ENCODE measurements at places on chromosomes 2 and 18. TPM values are rescaled to one million over a fixed set of nuclear protein-coding genes. Genes with fewer than 3 reads are reported as not detected.

GRCh38 chr2:118857677-118858484, 10.4 kb upstream of the EN1 start:
- DNase-seq, result no peak
- H3K36me3 ChIP-seq, result no peaks in the 10 kb centered on the region
- H3K4me1 ChIP-seq, result peaks cover 53% of the 10 kb centered on the region
- no peak overlapping the region for H3K27ac ChIP-seq
- peaks cover 10% of the 10 kb centered on the region for H3K27me3 ChIP-seq

DNA sequence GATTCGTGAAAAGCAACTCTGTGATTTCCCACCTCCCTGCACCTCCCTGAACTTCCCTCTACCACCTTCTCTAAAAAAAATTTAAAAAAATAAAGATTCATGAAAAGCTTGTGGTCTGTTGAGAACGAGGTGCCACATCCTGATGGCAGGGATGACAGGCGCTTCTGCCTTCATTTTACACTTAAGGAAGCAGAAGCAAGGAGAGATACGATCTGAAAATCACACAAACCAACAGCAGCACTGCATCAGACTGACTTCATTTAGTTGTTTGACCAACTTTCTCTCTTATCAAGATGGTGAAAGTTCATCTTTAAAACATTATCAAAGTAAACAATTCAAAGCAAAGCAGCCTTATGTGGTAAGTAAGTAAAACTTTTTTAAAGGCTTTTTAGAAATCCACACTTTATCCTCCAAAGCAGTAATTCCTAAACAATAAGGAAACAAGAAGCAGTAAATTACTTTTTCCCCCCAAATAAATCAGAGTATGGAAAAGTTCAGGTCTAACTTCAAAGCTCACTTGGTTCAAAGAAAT, 15.5 kb downstream of the WDFY1 start:
- no peak overlapping the region for H3K4me3 ChIP-seq
- DNase-seq, result no peak

GRCh38 chr18:11989174-11989573, 7.9 kb downstream of the IMPA2 start:
- no peak overlapping the region for H3K4me3 ChIP-seq
- peaks cover 75% of the 10 kb centered on the region for H3K4me1 ChIP-seq
- no peaks in the 10 kb centered on the region for H3K27me3 ChIP-seq
- no peak for DNase-seq

DNA sequence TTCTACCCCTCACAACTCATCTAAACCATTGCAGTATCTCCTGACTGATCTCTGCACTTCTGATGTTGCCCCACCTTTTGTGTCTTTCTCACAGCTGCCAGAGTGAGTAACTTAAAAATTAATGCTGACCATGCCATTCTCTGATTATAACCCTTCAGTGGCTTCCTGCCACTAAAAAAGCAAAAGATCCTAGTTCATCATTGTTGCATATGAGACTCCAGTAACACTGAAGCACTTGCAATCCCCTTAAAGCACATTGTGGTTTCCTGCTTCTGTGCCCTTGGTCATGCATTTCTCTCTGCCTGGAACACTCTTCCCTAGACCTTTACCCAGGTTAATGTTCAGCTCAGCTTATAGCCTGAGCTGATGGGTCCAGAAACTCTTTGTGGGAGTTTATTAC, 95.1 kb upstream of the WDSUB1 start:
- peaks cover 8% of the 10 kb centered on the region for H3K36me3 ChIP-seq
- no peak overlapping the region for H3K27ac ChIP-seq
- no peak overlapping the region for H3K4me3 ChIP-seq
- no peaks in the 10 kb centered on the region for H3K27me3 ChIP-seq
- DNase-seq, result no peak

- peaks cover 15% of the 10 kb centered on the region for H3K4me1 ChIP-seq
- no peaks in the 10 kb centered on the region for H3K36me3 ChIP-seq
- H3K27ac ChIP-seq, result peak overlapping the region; percentile 22
- H3K4me3 ChIP-seq, result no peak overlapping the region
Measured at GRCh38 chr2:96882230-96882629, 12.3 kb upstream of the SEMA4C start.

DNA sequence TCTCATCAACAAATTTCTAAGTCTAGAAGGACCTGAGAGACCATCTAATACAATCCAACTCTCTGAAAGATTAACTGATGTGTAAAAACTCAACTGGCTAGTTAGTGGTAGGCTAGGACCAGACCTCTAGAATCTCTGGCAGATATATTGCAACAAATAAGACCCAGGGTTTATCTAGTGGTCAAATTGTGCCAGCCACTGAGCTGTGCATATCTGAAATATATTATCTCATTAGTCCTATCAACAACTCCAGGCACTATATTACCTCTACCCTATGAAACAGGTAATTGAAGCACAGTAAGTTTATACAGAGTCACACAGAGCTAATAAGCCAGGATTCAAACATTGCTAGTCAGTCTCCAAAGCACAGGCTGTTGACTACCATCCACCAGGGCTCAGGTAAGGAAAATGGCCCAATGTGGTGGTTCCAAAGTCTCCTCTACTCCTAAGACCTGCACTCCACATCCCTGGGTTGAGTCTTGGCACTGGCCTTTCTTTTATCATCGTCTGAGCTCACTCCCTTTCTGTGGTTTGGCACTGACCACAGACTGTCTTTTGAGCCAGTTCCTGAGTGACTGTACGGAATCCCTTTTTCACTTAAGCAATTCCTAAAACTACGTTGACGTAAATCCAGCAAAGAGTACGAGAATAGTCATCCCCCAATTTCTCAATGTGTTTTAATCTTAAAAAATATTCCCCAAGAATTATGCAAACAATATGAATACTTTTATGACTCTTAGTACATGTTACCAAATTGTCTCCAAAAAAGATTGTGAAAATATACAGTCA, 11.9 kb upstream of the PID1 start:
- no peak for DNase-seq
- no peaks in the 10 kb centered on the region for H3K4me1 ChIP-seq
- no peak overlapping the region for H3K27ac ChIP-seq
- H3K27me3 ChIP-seq, result no peaks in the 10 kb centered on the region
- H3K4me3 ChIP-seq, result no peak overlapping the region

GRCh38 chr2:85952196-85952734, 63.5 kb upstream of the ST3GAL5 start:
- H3K4me3 ChIP-seq, result no peak overlapping the region
- no peak overlapping the region for H3K27ac ChIP-seq
- H3K4me1 ChIP-seq, result peaks cover 11% of the 10 kb centered on the region
- no peaks in the 10 kb centered on the region for H3K36me3 ChIP-seq

- H3K36me3 ChIP-seq, result no peaks in the 10 kb centered on the region
- peaks cover 87% of the 10 kb centered on the region for H3K4me1 ChIP-seq
- peak overlapping the region; percentile 44 for H3K27ac ChIP-seq
Measured at GRCh38 chr2:45889053-45889452, 237.6 kb downstream of the PRKCE start.

GRCh38 chr2:201939453-201939941, 94.2 kb upstream of the FZD7 start:
- H3K4me3 ChIP-seq, result no peak overlapping the region
- no peak for DNase-seq
- H3K36me3 ChIP-seq, result no peaks in the 10 kb centered on the region
- no peaks in the 10 kb centered on the region for H3K4me1 ChIP-seq
- H3K27ac ChIP-seq, result no peak overlapping the region
- H3K27me3 ChIP-seq, result no peaks in the 10 kb centered on the region

DNA sequence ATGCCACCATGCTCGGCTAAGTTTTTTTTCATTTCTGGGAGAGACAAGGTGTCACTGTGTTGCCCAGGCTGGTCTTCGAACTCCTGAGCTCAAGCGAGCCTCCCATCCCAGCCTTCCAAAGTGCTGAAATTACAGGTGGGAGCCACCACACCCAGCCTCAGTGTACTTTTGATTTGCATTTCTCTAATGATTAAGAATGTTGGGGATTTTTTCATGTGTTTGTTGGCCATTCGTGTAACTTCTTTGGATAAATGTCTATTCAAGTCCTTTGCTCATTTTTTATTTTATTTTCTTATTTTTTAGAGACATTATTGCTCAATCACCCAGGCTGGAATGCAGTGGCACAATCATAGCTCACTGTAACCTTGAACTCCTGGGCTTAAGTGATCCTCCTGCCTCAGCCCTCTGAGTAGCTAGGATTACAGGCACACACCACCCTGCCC, 73.1 kb downstream of the TMEM185B start:
- H3K36me3 ChIP-seq, result peaks cover 45% of the 10 kb centered on the region
- no peak overlapping the region for H3K27ac ChIP-seq
- DNase-seq, result no peak
- no peaks in the 10 kb centered on the region for H3K27me3 ChIP-seq

DNA sequence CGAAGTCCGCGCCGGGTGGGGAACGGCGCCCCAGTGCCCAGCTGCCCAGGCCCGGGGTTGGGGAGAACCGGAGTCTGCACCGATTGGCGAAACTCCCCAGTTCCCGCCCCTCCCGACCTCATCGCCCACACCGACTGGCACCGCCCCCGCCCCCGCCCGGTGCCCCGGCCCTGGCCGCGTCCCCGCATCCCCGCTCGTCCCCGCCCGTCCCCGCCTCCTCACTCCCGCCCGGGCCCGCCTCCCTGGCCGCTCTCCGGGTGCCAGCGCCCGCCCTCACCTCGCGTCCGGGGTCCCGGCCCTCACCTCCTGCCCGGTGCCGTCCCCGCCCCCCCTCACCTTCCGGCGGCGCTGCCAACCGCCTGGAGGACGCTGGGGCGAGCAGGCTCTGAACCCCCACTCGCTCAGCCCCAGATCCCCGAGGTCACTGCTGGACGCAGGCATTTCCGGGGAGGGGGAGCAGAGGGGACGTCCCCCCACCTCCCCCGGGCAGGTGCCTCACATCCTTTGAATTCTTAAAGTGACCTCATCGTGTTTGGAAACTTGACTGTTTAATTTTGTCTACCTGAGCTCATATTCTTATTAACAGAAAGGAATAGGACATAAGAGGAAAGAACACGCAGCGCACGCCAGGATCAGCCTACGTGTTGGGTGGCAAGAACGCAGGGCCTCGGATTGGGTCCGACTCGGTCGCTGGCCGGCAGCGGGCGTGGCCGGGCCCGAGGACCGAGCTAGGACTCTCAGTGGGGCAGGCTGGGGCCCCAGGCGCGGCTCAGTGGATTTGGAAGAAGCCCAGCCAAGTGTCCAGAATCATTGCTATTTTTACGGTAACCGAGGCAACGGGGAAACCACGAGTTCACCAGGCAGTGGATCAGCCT, at the start of gene FAM110C:
FAM110C (minus strand) TSS at position 35 of the 875 bp plus-strand sequence. CDS start 120 bp downstream, outside the sequence.
- peaks cover 28% of the 10 kb centered on the region for H3K4me1 ChIP-seq
- H3K36me3 ChIP-seq, result no peaks in the 10 kb centered on the region
- peak within 1 kb of the TSS; percentile 70 for H3K4me3 ChIP-seq
- H3K27ac ChIP-seq, result peak within 1 kb of the TSS; percentile 57
- H3K27me3 ChIP-seq, result peaks cover 55% of the 10 kb centered on the region

- H3K4me3 ChIP-seq, result no peak overlapping the region
- DNase-seq, result no peak
- no peaks in the 10 kb centered on the region for H3K36me3 ChIP-seq
- H3K27ac ChIP-seq, result no peak overlapping the region
- peaks cover 25% of the 10 kb centered on the region for H3K4me1 ChIP-seq
- no peaks in the 10 kb centered on the region for H3K27me3 ChIP-seq
Measured at GRCh38 chr2:18922276-18922675, 332.9 kb upstream of the NT5C1B start.

GRCh38 chr2:25041307-25041927, 459 bp upstream of the EFR3B start:
- peaks cover 20% of the 10 kb centered on the region for H3K4me1 ChIP-seq
- DNase-seq, result no peak
- peak overlapping the region; percentile 61 for H3K27ac ChIP-seq
- H3K4me3 ChIP-seq, result peak overlapping the region; percentile 87
- no peaks in the 10 kb centered on the region for H3K36me3 ChIP-seq
- no peaks in the 10 kb centered on the region for H3K27me3 ChIP-seq

DNA sequence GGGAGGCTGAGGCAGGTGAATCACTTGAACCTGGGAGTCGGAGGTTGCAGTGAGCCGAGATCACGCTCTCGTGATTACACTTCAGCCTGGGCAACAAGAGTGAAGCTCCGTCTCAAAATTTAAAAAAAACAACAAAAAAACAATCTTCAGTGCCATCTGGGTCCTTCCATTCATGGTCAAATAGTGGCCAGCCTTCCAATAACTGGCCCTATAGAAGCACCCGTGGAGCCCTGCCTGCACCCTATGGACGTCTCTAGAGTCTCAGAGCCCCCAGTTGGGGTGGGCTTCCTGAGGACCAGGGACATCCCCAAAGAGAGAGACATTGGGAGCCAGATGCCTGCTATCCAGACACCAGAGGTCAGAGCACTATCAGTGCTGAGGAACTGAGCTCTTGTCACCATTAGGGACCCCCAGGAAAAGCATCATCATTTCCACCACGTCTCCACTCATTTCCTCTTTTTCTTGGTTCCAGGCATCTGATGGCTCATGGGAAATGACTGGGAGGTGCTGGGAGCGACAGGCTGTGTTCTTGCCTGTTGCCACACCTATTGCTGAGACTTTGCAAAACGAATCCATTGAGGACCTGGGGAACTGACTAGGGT, 9.4 kb downstream of the NEU2 start:
- H3K4me1 ChIP-seq, result no peaks in the 10 kb centered on the region
- no peaks in the 10 kb centered on the region for H3K36me3 ChIP-seq
- peaks cover 36% of the 10 kb centered on the region for H3K27me3 ChIP-seq
- no peak overlapping the region for H3K4me3 ChIP-seq
- DNase-seq, result no peak

Gene PMAIP1
- 1.3 TPM for total RNA-seq

Gene AQP12A
- total RNA-seq, result not detected

- no peak for DNase-seq
- no peak overlapping the region for H3K4me3 ChIP-seq
- no peaks in the 10 kb centered on the region for H3K27me3 ChIP-seq
- peak overlapping the region; percentile 19 for H3K27ac ChIP-seq
Measured at GRCh38 chr2:38095996-38096861, 20.3 kb upstream of the CYP1B1 start.

DNA sequence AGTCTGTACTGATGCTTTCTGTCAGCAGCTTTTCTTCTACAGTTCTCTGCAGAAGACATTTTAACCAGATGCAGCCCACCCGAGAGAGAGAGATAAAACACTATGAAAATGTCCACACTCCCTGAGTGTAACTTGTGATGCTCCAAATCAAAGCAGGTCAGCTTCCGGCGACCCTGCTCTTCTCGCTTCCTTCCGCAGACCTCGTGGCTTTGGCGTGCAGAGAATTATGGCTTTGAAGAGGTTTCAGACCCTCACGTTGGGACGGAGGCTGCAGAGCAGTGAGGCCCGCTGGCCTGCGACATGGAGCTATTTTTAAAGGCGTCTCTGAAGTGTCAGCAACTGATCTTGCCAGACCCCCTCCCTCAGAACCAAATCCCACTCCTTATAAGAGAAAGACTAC, 41.8 kb downstream of the TMEM163 start:
- peaks cover 8% of the 10 kb centered on the region for H3K4me1 ChIP-seq
- H3K36me3 ChIP-seq, result no peaks in the 10 kb centered on the region
- H3K4me3 ChIP-seq, result no peak overlapping the region
- peak; percentile 60 for DNase-seq
- H3K27ac ChIP-seq, result no peak overlapping the region

DNA sequence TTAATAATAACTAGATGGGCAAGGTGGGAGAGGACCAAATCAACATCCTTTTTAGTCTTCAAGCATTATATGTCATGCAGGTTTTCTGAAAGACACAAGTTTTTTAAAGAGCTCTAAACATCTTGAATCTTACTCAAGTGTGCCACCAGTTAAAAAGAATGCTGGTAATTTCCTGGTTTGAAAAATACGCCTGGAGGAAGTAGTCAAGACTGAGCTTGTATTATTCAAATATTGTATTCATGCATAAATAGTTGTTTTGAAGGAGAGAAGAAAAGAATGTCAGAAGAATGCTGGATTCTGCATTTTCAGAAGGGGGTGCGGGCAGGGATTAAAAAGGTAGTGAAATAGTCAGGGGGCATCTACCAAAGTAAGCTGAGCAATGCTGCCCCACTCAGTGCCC, 90.7 kb downstream of the WDPCP start:
- no peak overlapping the region for H3K4me3 ChIP-seq
- no peak overlapping the region for H3K27ac ChIP-seq
- no peaks in the 10 kb centered on the region for H3K4me1 ChIP-seq
- DNase-seq, result no peak
- H3K36me3 ChIP-seq, result no peaks in the 10 kb centered on the region

Data from esophagus muscularis mucosa (tissue), 4 donors.